SW480 (cell line): ENCODE measurements at places on chromosomes 5 and 9.

DNA sequence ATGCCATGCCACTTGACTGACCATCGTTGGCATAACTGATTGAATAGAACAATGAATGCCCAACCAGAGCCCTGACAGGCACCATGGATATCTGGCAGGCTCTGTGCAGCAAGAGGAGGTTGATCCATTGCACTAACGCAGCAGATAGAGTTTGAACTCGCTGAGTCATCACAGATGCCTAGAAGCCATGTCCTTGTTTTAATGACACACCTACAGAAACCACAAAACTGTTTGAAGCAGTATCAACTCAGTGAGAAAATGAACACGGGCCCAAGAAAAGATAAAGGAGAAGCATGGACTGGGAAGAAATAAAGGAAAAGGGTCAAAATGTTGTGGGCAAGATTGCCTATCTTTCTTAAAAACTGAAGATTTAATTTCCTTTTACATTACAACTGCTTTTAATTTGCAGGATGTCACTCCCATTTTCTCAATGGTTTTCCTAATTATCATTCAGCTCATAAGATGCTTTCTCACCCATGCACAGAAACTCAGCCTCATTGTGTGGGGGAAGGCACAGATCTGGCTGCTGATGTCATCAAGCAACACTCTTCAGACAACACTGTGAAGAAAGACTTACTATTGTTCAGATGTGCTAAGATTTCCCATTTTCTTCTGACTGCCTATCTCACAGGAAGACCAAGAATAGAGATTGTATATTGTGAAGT, 129.0 kb downstream of the PIK3R1 start:
- peak; percentile 88 for DNase-seq

- DNase-seq, result no peak
Observed at GRCh38 chr5:94153736-94154450, 412.5 kb upstream of the POU5F2 start.

DNA sequence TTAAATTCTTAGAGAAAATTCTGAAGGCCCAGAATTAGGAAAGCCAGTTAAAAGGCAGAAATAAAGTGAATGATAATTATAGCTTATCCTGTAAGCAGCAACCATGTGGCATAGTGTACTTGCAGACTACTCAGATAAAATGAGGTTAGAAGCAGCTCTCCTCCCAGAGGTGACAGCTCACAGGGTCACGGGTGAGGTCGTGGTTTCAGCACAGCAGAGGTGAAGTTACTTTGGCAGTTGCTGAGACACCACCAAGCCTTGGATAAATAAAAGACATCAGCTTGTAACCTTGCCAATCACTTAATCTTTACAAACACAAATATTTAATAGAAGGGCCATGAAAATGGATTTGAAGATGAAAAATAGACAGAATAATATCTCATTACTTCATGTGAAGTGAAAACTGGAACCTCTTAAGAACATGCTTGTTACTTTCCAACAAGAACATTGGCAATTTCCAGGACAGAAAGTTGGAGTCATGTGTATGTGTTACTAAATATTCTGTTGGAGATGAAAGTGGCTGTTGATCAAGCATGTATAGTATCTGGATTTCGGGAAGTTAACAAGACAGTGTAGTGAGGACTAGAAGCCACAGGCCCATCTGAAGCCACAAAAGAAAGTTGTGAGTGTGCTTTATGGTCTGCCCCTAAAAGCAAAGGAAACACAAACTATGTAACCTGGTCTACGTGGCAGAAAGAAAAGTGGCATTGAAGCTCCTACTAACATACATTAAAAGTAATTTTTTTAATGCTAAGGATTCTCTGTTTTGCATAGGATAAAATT, 134.4 kb downstream of the ERCC6L2 start:
- no peak for DNase-seq

DNA sequence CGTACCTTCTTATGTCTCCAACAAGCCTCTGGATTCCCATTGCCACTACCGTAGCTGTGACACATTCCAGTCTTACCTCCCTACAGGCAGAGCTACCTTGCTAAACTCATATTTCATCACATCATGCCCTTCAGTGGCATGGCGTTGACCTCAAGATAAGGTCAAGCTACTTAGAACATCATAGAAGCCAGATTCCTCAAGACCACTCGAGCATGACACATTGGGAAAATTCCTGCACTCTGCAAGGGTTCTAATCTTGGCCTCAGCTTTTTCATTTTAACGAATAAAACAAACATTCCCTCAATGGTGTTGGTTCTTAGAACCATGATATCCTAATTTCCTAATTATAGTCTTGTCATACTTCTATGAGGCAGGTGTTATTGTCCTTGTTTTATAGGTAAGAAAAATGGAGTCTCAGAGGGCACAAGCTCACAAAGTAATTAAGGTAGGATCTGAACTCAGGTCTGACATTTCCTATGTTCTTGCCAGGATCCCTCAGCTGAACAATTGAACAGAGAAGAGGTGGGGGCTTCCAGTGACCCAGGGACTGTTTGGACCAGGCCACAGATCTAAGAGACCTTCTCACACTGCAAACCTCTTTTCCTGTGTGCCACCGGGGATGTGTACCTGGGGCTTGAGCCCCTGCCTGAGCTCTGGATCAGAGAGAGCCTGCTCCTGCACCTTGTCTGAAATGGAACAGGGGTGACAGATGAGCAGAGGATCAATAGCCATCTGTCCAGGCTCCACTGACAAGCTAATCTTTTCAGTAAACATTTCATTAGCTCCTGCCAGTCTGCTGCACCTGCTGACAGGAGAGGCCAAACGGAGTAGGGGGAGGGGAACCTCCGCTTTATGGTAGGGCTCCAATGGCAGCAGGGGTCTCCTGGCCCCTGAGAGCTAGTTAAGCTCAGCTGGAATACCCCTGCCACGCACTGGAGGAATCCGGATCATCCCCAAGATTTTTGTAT, 49.3 kb downstream of the ALG2 start:
- DNase-seq, result peak; percentile 16

DNA sequence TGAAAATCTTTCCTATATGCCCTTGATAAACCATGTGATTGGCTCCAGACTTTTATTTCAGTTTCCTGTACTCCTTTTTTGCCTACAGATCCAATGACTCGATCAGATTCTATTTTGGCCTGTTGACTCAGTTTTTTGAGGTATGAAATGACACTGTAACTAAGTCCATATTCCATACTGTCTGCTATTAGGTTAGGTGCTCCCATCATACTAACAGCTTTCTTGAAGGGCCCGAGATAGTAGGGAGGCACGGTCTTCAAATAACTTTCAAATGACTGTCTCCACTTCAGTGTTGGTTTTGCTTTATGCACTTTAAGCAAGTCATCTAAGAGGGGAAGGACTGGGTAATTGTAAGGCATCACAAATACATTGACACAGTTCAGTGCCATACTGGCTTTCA, 295.4 kb upstream of the DAB2 start:
- DNase-seq, result no peak

DNA sequence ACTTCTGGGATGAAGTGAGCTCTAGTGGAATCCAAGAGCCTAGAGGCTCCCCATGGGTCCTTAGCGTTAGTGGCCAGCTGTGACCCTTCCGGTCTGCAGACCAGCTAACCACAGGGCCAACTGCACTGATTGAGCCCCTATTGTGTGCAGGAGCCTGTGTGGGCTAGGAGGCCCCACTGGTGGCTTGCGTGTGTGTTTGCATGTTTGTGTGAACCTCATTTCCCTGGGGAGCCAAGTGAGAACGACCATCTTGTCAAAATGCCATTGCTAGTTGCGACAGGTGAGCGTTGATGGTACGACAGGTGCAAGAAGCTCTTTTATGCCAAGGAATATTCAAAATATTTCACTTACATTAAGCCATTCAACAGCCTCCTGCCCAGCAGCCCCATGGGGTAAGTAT, 44.1 kb upstream of the ANKRD33B start:
- no peak for DNase-seq

- no peak for DNase-seq
Observed at GRCh38 chr9:93093877-93094657, 1.9 kb upstream of the CARD19 start.

GRCh38 chr9:111076042-111076441, 37.8 kb upstream of the LPAR1 start:
- no peak for DNase-seq
